WERI-Rb-1 (cell line): ENCODE measurements at places on chromosomes 5 and 9.

DNA sequence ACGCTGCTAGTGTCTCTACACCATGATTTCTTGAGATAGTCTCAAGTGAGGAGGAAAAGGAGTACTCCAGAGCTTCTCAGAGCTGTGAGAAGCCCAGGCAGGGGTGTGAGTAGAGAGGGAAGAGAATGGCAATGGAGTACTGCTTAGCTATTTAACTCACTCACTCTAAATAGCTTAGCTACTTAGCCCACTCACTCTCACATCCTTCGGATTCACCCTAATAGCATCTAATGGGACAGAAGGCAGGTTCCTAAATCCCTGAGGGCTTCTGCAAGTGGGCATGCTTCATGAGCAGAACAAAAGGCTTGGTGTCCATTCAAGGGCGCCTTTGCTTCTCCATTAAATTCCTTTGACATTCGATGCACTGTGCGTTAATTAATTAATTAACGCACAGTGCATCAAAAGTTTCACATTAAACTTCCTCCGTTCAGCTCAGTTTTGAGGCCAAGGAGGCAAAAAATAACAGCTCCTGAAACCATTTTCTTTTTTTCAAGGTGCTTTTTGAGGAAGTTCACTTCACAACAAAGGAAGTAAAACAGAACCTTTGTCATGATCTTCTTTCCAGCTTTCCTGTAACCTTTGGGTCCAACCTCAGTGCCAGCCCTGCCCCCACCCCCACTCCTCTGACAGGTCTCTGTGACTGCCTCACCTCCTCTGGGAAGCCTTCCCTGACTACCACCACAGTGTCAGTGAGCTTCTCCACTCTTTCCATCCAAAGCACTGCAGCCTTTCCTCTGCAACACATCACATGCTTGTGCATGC is 294.0 kb downstream of the SEC61B start:
- DNase-seq: peak; percentile 31

DNA sequence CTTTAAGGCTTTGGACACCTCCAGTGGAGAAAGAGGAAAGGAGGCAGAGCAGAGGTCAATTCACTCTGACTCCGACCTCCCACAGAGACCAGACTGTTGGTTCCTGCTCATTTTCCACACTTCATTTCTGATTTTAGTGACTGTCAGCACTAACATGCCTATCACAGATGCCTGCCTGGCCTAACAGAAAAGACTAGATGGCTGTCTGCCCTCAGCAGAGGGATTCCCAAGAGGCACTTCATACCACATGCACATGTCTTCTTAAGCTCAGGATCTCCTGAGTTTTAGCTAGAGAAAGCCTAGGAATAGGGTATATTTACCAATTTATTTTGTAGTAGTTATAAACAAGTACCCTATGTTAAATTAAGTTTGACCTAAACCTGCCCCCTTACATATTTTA is 336.0 kb downstream of the ENC1 start:
- no peak for DNase-seq

- DNase-seq: no peak
These were observed 11.4 kb downstream of the OCLN start for GRCh38 chr5:69504036-69504435.

- no peak for DNase-seq
These were observed 98.5 kb downstream of the ARSB start for GRCh38 chr5:78886341-78887230.

- no peak for DNase-seq
These were observed 43.3 kb upstream of the ZNF622 start for GRCh38 chr5:16508730-16509531.

GRCh38 chr9:117073071-117073470 is 341.8 kb downstream of the ASTN2 start:
- no peak for DNase-seq

DNA sequence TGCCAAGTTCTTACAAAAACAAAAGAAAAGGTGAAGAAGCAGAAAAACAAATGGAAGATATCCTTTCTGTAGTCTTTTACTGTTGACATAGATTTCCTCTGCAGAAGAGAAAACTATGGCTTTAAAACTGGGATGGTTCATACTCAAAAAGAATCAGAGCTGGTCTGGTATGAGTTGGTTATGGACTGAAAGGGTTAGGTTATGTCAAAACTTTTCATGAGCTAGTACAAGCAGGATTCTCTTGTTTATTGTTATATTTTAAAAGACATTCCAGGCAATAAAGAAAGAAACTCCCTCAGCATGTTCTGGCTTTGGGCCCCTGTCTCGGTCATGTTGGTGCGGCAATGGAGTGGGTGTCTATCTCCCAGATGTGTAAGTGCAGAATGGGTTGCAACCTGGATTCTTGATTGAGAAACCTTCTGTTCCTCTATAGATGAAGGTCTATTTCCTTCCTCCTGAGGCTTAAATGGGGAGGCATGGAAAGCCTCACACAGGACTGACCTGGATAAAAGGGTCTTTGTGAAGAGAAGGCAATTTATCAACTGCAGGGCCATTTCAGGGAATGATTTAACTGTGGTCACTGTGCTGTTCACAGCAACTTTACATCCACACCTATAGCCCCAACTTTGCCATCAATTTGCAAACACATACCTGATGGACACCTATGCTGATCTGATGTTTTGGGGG is 209.6 kb upstream of the TNC start:
- DNase-seq: no peak

GRCh38 chr5:61842840-61843239 is 463.2 kb upstream of the KIF2A start:
- no peak for DNase-seq

- no peak for DNase-seq
These were observed 239.9 kb downstream of the ATPSCKMT start for GRCh38 chr5:10009802-10010201.

DNA sequence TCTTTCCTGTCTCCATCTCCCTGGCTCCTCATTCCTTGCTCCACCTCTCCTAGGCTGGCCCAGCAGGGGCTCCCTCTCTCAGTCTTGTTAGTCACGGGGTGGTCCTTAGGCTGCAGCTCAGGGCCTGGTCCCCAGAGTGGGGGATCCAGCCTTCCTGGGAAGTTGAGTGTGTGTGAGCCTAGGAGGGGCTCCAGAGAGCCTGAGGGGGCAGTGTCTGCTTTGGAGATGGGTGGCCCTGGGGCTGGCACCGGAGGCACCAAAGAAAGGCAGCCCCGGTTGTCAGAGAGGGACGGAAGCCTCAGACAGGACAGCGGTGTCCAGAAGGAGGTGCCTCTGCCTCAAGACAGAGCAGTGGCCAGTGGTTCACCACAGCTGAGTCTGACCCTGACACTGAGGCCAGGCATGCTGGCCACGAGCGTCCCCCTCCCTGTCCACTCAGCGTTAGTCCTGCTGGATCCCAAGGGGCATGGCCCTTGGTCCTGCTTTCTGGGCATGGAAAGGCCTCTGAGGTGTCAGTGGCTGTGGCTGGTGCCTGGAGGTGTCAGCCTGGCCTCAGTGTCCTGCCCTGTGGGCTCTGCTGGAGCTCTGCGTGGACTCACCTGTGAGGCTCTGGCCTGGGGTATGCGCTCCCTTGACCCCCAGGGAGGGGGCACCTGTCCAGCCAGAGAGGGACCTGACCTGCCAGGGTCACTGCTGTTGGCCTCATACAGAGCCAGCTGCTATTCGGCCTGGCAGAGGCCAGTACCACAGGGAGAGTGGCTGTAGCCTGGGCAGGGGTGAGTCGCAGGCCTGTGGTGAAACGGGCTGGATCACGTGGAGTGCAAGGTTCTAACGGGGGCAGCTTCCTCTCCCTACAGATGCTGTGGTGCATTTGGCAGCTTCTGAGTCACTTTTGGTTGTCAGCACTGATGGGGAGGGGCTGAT is 130.6 kb downstream of the CACNA1B start:
- DNase-seq: no peak

GRCh38 chr5:82384034-82384750 is 106.0 kb upstream of the RPS23 start:
- DNase-seq: no peak

- DNase-seq: no peak
These were observed 348.3 kb downstream of the ISL1 start for GRCh38 chr5:51731421-51732029.

DNA sequence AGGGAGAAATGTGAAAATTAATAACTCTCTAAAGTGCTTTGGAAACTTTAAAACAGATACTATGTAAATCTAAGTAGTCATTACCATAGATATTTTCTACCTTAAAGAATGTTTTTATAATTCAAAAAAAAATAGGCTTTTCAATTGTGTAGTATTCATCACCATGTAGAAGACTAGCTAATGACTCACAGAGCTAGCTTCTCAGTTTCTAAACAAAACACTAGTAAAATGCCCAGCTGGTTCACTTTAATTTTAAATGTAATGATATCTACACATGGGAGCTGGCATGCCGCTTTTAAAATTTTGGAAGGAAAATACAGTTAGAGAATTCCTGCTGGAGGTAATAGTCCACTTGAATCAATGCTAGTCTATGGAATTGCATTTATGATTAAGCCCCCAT is 509.8 kb downstream of the CSNK1G3 start:
- DNase-seq: no peak

DNA sequence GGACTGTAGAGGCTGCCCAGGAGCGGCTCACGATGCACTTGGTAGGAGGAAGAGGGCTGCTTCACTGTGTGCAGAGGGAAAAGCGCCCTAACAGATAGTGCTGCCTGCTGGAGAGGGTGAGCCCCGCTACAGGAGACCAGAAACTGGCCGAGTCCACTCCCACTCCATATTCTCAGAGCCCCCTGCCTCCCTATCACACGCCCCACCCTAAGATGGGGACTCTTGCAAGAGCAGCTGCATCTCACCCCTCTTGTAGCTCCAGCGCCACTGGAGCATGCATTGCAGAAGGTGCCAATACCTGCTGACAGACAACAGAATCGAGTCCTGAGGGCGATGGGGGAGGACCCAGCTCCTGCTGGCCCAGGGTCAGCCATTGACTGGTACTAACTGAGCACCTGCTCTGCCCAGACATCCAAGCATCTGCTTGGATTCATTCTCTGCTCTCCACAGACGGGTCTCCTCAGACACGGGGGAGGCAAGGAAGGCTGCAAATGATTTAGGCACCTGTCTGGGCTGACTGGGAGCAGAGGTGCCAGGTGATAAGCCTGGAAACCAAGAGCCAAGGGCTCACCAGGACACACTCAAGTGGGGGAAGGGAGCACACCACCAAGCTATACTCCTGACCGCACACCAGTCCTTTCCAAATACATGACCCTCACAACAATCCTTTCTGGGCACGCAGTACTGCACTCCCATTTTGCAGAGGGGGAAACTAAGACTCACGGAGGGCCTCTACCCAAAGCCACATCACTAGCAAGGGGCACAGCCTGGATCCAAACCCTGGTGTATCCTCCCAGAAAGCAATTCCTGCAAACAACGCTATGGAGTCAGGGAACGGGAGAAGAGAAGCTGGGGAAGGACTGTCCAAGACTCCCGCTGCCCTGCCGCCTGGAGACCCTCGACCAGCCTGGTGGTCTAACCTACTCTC is 1.6 kb downstream of the BICD2 start:
- no peak for DNase-seq

DNA sequence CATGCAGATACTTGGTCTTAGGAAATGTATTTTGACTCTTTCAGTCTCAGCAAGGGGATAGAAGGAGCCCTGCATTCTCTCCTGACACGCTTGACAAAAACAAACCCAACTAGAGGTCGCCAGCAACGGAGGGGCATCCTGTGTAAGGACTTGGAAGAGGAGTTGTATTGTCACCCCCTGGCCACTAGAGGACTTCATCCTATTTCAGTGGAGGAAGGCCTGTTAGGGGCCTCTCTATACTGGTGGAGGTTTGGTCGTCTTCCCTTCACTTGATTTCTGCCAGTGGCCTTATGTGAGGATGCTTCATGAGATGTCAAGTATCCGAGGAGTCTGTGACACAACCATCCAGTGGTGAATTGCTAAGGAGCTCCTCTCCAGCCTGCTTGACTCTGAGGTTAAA is 122.8 kb upstream of the STC2 start:
- DNase-seq: peak; percentile 37

GRCh38 chr9:112777914-112778313 is 27.4 kb downstream of the SNX30 start:
- no peak for DNase-seq

GRCh38 chr5:35202319-35203111 is 27.8 kb downstream of the PRLR start:
- peak; percentile 55 for DNase-seq

- DNase-seq: no peak
These were observed 25.7 kb downstream of the CEP120 start for GRCh38 chr5:123397538-123397937.

DNA sequence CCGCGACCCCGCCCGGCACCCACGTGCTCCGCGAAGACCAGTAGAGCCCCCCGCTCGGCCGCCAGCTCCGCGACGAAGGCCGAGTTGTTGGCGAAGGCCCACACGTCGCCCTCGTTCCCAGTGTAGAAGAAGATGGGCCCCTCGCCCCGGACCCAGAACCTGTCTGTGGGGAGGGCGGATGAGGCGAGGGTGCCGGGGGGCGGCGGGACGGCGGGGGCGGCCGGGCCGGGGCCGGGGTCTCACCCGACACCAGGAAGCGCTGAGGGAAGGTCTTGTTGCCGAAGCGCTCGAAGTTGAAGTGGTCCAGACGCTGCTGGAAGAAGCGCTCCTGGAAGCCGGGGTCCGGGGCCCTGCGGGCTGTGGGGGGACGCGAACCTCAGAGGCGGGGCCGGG is 317 bp downstream of the DPP7 start:
- DNase-seq: no peak

- no peak for DNase-seq
These were observed 31.5 kb downstream of the HMHB1 start for GRCh38 chr5:143843461-143843860.

- DNase-seq: no peak
These were observed 148.2 kb downstream of the C9orf50 start for GRCh38 chr9:129472651-129473102.

DNA sequence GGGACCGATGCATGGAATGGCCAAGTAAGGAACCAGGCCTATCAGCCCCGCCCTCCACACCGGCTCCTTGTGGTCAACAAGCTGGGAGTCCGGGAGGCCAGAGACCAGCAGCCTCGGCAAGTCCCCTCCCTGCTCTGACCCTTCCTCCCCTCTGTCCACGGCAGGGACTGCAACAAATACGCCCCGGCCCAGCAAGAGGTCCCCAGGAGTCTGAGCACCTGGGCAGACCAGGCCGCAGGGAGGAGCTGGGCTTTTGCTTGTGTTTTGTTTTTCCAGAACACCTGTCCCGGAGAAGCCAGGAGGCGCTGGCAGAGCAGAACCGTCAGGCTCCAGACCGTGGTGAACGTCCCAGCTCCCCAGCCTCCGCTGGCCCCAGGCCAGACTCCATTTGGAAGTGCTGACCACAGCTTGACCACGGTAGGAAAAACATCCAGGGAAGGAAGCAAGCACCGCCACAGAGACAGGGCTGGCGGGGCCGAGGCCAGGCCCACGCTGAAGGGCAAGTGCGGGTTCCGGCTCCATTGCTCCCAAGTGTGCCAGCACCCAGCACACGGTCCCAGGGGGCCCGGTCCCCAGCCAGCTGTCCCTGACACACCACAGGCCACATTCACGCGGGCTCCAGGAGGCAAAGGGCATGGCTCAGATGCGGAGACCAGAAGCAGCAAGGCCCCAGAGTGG is 56.7 kb downstream of the VAV2 start:
- no peak for DNase-seq

- DNase-seq: peak; percentile 27
These were observed 61.6 kb upstream of the RPL26L1 start for GRCh38 chr5:172897481-172898217.

DNA sequence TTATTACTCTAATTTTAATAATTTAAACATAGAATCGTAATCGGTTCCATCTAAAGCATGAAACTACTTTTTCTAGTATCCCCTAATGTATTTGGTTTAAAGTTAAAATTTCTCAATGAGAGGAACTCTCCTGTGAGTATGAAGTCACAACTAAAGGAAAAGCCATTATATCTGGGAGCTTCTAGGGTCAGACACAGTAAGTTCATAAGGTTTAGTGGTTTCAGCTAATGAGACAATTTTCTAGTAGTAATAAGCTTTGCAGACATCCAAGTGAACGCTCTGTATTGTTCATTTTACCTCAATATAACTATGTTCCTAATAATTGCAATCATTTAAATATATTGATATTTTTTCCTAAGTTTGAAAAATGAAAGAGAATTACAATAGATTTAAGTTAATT is 364.4 kb upstream of the CDH9 start:
- DNase-seq: no peak
